C1 segment of cervical spinal cord (tissue), 14 donors: ENCODE measurements at places on chromosomes 7 and 10.

DNA sequence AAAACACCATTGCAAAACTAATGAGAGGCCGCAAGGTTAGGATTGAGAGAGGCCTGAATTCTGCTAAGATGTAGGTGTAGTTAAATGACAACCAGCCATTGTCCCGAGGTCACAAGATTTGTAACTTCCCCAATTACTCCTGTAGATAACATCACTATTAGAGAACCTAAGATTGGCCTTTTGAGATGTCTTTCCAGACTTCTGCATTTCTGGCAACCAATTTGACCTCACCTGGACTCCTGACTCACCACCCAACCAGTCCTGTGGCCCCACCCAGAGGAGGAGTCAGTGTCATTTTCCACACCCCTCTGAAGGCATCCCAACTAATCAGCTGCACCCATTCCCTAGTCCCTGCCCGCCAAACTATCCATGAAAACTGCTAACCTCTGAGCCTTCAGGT lies 115.7 kb downstream of the PRKAG2 start:
- DNase-seq = no peak

GRCh38 chr10:37146443-37146842 lies 21.0 kb downstream of the ANKRD30A start:
- DNase-seq = no peak

- no peak for DNase-seq
Observed at GRCh38 chr10:21825345-21825744, 178.2 kb downstream of the DNAJC1 start.

GRCh38 chr7:157394246-157395191 lies 57.7 kb downstream of the DNAJB6 start:
- no peak for DNase-seq
